ENCODE measurements at places on chromosomes 6 and 20. TPM values are rescaled to one million over a fixed set of nuclear protein-coding genes. Genes with fewer than 3 reads are reported as not detected.
A peak's percentile ranks its signal among the peaks of the same experiment; 100 is the strongest.

The EFCAB8 gene
- total RNA-seq, result not detected

The MUCL3 gene
- total RNA-seq, result 0.17 TPM

The C20orf202 gene
- not detected for total RNA-seq

The ZNF512B gene
- total RNA-seq, result 5.0 TPM

The SEL1L2 gene
- not detected for total RNA-seq

The HRH3 gene
- total RNA-seq, result not detected

The GPR6 gene
- total RNA-seq, result not detected

- peak; percentile 50 for DNase-seq
Observed at GRCh38 chr20:5065166-5065878, 54.4 kb downstream of the PCNA start.

GRCh38 chr6:125050663-125051318 lies 88.6 kb downstream of the RNF217 start:
- no peak for DNase-seq

DNA sequence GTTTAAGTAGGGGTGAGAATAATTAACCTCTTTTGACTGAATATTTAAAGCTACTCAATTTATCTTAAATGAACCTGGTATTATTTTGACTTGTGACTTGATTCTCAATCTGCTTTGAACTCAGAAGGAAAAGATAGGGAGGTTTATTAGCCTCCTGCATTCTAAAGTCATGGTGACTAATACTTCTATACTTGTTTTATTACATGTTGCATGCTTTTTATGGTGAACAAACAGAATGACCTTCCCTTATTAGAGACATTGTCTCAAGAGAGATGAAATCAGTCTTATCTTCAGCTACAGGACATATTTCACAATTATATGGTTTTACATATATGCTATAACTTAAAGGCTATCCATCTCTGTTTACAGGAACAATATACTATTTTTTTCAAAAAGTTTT lies 336.9 kb downstream of the KHDRBS2 start:
- no peak for DNase-seq

DNA sequence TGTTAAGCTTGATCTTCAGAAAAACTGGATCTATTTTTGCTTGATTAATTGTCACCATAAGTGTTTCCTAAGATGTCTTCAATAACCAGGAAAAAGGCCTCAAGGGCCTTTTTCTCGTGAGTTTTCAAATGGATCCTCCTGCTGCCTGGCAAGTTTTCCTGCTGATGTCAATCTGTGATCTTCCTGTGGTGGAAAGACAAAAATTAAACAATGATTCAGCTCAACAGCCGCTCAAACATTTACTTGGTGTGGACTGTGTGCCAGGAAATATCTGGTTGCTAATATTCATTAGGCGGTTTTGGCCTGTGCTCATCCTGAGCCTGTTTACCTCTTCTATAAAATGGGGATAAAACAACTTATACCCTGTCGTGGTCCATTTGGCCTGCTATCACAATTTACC lies 35.4 kb upstream of the SSTR4 start:
- DNase-seq, result peak; percentile 59

GRCh38 chr6:138972226-138972665 lies 15.8 kb downstream of the REPS1 start:
- peak; percentile 37 for DNase-seq

- DNase-seq, result no peak
Observed at GRCh38 chr6:168925671-168926070, 328.0 kb downstream of the THBS2 start.

DNA sequence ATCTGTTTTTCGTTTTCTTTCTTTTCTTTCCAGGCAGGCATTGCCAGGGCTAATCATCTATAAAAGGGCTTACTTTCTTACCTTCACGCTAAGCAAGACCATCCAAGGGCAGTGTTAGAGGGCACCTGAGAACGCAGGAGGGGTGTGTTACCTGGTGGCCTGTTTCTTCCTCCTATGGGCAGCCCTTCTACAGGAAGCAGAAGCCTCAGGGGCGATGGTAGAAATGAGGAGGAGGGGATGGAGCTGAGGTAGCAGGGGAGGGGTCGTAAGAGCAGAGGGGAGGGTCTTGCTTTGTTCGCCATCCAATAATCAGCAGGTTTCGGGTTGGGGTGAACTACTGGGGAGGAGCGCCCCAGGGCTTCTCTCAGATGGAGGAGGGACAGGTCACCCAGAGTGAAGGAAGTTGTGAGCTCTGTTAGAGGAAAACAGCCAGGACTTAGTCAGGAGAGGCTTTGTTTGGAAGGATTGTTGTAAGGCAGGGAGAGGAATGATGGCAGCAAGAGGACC lies 1.5 kb upstream of the CCR6 start:
- no peak for DNase-seq

DNA sequence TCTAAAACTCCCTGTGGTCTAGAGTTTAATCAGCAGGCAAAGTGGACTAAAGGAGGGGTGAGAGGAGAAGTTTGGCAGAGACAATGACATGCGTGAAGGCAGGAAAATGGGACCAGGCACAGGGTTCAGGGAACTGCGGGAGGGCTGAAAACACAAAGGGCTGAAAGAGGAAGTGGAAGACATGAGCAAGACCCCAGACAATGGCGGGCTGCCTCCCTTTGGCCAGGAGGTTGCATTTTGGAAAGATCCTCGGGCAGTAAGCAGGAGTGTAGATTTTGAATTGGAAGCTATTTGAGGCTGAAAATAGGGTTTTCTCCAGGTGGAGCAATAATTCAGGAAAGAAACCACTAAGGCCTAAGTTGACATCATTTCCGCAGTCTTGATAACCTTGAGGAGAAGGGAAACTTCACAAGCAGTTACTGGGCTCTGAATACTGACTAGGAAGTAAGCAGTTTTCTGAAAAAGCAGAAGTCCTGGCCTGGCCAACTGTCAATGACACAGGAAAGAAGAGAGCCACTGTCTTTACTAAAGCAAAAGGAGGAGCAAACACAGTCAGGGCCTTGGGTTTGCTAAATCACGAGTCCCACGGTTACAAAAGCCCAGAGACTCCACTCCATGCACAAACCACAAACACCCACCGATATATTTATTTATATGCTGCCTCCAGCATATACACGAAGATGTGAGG lies 3.4 kb downstream of the LY86 start:
- no peak for DNase-seq

DNA sequence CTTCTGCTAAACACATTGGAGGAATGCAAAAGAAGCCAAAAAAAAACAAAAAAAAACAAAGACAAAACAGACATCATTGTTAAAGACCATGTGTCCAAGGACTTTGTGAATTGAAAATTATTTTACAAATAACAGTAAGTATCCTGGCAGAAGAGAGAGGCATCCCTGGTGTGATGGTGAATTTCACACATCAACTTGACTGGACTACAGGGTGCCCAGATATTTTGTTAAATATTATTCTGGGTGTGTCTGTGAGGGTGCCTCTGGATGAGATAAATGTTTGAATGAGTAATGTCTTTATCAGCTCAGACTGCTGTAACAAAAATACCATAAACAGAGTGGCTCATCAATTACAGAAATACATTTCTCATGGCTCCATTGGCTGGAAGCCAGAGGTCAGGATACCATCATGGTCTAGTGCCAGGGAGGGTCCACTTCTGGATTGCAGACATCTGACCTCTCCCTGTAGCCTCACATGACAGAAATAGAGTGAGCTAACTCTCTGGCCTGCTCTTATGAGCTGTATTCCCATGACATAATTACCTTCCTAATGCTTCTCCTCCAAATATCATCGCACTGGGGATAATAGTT lies 12.2 kb upstream of the C6orf118 start:
- no peak for DNase-seq

DNA sequence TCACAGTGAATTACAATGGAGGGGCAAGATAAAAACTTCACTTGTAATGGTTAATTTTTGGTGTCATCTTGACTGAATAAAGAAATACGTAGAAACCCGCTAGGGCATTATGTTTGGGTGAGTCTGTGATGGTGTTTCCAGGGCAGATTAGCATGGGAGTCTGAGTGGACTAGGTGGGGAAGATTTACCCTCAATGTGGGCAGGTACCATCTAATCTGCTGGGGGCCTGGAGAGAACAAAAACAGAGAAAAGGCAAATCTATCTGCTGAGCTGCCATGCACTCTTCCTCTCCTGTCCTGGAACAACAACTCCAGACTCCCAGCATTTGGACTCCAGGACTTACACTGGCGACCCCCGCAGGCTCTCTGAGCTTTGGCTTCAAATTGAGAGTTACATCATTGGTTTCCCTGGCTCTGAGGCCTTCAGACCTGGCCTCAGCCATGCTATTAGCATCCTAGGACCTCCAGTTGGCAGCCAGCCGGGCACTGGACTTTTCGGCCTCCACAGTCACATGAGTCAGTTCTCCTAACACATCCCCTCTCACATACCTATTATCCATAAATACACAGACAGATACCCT lies 19.7 kb downstream of the NINL start:
- DNase-seq, result no peak

Measured in renal cortical epithelial cell (primary cell).